SJCRH30 (cell line): ENCODE measurements at places on chromosomes 11 and 22. TPM values are rescaled to one million over a fixed set of nuclear protein-coding genes. Genes with fewer than 3 reads are reported as not detected.

IGHMBP2 gene
- 8.7 and 11.1 TPM in 2 replicates for total RNA-seq

OMP gene
- total RNA-seq = 0.35 and 0.67 TPM in 2 replicates

APOL3 gene
- 0.08 TPM in 1 of 2 replicates, not detected in the other for total RNA-seq

GRCh38 chr11:125072218-125072960 is 9.3 kb downstream of the SLC37A2 start:
- DNase-seq = no peak
- no peaks in the 10 kb centered on the region for H3K27me3 ChIP-seq
- H3K36me3 ChIP-seq = no peaks in the 10 kb centered on the region
- no peak overlapping the region for H3K4me3 ChIP-seq

- no peaks in the 10 kb centered on the region for H3K36me3 ChIP-seq
- peak; percentile 14 for DNase-seq
- H3K4me3 ChIP-seq = no peak overlapping the region
- no peaks in the 10 kb centered on the region for H3K4me1 ChIP-seq
Measured at GRCh38 chr11:64629796-64630562, 39.0 kb downstream of the SLC22A12 start.

DNA sequence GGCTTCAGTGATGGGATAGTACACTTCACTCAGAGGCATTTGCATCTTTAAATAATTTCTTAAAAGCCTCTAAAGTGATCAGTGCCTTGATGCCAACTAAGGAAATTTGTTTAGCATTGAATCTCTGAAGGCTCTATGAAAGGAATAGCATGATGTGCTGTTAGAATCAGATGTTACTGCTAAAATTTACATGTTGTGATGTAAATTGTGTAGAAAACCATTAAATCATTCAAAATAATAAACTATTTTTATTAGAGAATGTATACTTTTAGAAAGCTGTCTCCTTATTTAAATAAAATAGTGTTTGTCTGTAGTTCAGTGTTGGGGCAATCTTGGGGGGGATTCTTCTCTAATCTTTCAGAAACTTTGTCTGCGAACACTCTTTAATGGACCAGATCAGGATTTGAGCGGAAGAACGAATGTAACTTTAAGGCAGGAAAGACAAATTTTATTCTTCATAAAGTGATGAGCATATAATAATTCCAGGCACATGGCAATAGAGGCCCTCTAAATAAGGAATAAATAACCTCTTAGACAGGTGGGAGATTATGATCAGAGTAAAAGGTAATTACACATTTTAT is 4.6 kb downstream of the MALAT1 start:
- peaks cover 12% of the 10 kb centered on the region; the same call in 1 of the 2 replicates for H3K4me1 ChIP-seq
- H3K27ac ChIP-seq = no peak overlapping the region
- DNase-seq = no peak
- H3K27me3 ChIP-seq = no peaks in the 10 kb centered on the region
